ENCODE measurements at places on chromosomes 13 and 19.

DNA sequence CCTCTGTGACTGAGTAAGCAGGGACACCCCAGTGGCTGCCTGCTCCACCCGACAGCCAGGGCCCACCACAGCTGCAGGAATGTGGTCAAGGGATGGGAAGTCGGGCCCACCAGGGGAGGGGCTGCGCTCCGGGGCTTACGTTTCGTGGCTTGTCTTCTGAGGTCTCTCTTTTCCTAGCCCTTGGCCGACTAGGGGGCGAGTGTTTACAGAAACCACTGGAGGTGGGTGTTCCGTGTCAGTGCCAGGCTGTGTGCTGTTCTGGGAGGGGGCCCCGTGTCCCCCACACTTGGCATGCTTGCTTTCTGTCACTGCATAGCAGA is 4.5 kb downstream of the ADAT3 start:
- no peak for DNase-seq

DNA sequence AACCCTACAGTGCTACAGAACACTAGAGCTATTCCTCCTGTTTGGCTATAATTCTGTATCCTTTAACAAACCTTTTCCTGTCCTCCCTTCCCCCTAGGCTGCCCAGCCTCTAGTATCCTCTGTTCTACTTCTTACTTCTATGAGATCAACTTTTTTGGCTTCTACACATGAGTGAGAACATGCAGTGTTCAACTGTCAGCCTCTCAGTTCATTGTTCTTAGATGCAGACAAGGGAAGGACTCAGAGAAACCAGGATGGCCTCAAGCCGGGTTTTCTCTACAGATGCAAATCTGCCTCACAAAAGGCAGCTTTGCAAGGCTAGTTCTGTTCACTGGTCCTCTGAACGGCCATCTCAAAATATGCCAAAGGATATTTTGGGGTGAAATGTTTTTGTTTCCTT is 18.4 kb downstream of the AMER2 start:
- DNase-seq = no peak

DNA sequence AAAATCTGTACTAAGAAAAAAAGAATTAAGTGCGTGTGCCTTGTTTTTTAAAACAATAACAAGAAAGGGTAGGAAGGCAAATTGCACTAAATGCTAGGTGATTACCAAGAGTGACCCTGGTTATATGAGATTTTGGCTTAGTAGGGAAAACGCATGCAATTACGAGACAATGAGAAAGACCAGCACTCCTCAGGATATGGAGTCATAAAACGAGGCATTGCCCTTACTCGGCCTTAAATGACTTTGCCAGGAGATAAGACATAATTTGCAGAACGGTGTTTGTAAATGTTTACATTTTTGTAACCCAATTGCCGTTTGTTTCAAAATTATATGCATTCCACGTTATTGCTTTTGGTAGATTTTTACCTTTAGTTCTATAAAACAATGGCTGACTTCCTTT is 179.8 kb downstream of the RBM26 start:
- no peak for DNase-seq

GRCh38 chr13:65677906-65678305 is 1552.2 kb downstream of the PCDH9 start:
- DNase-seq = no peak

GRCh38 chr19:1755467-1756171 is 2.3 kb downstream of the ONECUT3 start:
- no peak for DNase-seq

DNA sequence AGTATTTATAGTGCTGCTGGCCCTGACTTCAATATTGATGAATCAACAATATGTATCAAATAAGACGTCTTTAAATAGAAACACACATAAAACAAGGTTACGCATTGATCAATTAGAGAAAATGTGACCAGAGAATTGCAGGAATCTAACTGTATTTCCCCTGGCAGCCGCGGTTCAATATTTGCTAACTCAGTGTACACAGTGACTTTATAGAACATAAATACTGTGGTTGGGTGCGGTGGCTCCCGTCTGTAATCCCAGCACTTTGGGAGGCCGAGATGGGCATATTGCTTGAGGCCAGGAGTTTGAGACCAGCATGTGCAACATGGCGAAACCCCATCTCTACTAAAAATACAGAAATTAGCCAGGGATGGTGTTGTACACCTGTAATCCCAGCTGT is 22.8 kb upstream of the UPF3A start:
- DNase-seq = no peak

Data from spinal cord (tissue), 10 donors.